Activated naive CD8-positive, alpha-beta T cell treated with anti-CD3 and anti-CD28 coated beads, Interleukin-2, amount 50 U/mL, for 24 hours (primary cell): ENCODE measurements at places on chromosomes 2 and 18.

DNA sequence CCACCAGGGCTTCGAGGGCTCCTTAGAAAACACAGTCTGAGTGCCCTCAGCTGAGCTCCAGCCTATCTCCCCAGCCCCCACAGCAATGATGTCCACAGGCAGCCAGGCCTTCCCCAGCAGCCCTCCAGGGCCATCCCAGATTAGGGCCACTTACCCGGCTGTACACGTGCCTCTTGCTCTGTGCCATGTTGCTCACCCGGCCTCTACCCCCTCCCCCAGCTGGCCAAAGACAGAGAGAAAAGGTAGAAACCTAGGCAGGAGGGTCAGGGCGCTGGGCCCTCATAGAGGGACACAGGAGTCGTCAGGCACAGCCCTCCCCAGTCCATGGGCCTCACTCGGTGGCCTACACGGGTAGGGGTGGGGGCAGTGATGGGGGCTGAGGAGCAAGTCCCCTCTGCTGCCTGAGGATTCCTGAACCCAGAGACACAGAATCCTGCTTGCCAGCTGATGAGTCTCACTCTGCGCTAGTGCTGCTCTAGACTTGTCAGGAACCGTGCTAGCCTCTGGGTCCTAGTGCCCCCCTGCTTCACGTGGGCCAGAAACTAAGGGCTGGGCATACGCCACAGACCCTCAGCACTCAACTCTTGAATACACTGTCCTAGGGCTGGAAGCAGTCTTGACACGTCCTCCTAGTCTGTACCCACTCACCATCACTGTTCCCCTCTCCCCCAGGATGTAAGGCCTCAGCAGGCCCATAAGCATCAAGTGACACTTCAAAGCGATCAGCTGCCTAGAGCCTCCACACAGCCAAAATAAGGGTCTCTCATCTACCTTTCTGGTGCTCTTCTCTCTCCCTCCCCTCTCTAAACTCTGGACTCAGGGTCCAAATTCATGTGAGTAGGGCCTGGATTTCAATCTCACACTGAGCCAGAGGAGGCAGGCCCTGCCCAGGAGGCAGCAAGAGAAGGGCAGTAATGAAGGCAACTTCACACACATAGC lies at the start of gene DCTN1:
DCTN1 (minus strand) TSS at position 461 of the 939 bp plus-strand sequence; CDS start at position 187, 274 bp downstream.
- DNase-seq: peak; percentile 18
- no peaks in the 10 kb centered on the region for H3K27me3 ChIP-seq
- H3K4me3 ChIP-seq: no peak within 1 kb of the TSS
- H3K36me3 ChIP-seq: peaks cover 15% of the 10 kb centered on the region
- peaks cover 17% of the 10 kb centered on the region for H3K4me1 ChIP-seq

GRCh38 chr2:464562-465309 lies 176.8 kb upstream of the ALKAL2 start:
- H3K4me3 ChIP-seq: no peak overlapping the region
- no peak for DNase-seq
- H3K4me1 ChIP-seq: peaks cover 29% of the 10 kb centered on the region
- no peak overlapping the region for H3K27ac ChIP-seq

DNA sequence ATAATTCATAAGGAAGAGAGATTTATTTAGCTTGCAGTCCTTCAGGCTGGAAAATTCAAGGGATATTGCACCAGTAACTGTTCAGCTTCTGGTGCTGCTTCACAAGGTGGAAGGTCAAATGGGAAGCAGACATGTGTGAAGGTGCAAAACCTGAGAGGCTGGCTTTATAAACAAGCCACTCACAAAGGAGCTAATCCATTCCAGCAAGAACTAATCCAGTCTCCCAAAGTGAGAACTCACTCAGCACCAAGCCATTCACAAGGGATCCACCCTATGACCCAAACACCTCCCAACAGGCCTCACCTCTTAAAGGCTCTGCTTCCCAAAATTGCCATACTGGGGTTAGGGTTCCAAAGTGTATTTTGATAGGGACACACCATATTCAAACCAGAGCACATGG lies 1018.4 kb upstream of the ACVR2A start:
- H3K27ac ChIP-seq: no peak overlapping the region
- no peaks in the 10 kb centered on the region for H3K27me3 ChIP-seq
- no peaks in the 10 kb centered on the region for H3K4me1 ChIP-seq
- DNase-seq: no peak

GRCh38 chr2:235365743-235366142 lies 128.1 kb upstream of the AGAP1 start:
- peaks cover 8% of the 10 kb centered on the region for H3K27me3 ChIP-seq
- H3K27ac ChIP-seq: no peak overlapping the region
